ENCODE measurements at places on chromosomes 2 and 18. TPM values are rescaled to one million over a fixed set of nuclear protein-coding genes. Genes with fewer than 3 reads are reported as not detected.

- peak; percentile 26 for DNase-seq
Observed at GRCh38 chr2:70922235-70923234, 13.2 kb upstream of the ATP6V1B1 start.

GRCh38 chr2:26068602-26069298 lies 34.9 kb downstream of the RAB10 start:
- DNase-seq: no peak

The BMP10 gene
- total RNA-seq: not detected

The LIMS3 gene
- 3.7 TPM for total RNA-seq

The FLACC1 gene
- 5.4 TPM for total RNA-seq

The IL37 gene
- not detected for total RNA-seq

- DNase-seq: no peak
Observed at GRCh38 chr2:152304836-152305235, 30.1 kb upstream of the FMNL2 start.

GRCh38 chr18:911486-911885 lies 6.8 kb downstream of the ADCYAP1 start:
- DNase-seq: no peak

DNA sequence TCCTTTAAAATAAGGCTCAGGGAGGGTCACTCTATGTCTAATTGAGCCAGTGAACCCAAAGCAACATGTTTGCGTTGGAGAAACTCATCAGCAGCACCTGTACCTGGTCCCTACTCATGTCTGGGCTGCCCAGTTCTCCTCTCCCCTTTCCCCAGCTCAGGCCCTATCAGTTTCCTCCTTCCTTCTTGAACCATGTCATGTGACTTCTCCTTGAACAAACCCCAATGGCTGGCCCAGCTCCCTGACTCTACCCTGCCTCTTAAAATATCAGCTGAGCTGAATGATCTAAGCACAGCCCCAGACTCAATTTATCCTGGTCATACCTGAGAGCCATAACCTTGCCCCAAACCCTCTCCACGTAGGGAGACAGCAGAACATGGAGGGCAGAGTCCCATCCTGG lies 290.9 kb downstream of the LPIN1 start:
- no peak for DNase-seq

- DNase-seq: no peak
Observed at GRCh38 chr2:216436383-216436782, 24.1 kb downstream of the SMARCAL1 start.

GRCh38 chr18:77061281-77061945 lies 71.2 kb downstream of the MBP start:
- DNase-seq: no peak

DNA sequence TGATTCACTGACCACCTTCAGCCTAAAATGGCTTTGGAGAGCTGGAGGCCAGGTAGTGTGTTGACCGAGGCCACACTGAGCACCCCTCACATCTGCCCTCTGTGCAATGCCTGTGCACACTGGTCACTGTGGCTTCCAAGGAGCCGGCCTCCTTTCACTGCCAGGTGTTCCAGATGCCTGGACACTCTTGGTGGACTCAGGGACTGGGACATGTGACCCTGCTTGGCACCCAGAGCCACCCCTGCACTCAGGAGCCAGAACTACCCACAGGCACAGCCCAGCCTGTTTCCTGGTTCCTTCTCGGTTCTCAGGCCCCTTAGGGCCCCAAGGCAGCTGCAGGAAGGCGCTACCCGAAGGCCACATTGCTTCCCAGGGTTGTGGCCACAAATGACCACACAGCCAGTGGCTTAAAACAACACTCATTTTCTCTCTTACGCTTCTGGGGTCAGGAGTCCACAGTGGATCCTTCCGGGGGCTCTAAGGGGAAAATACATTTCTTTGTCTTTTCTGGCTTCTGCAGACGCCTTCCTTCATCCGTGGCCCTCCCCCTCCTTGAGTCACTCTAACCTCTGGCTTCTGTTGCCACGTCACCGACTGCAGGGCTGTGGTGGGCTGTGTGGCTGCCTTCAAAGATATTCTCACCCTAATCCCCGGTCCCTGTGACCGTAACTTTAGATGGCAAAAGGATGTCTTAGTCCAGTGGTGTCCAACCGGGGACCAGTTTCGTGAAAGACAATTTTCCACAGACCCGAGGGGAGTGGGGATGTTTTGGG lies 78.6 kb downstream of the ASB1 start:
- DNase-seq: peak; percentile 45

- DNase-seq: no peak
Observed at GRCh38 chr2:181697571-181697970, 17.3 kb upstream of the NEUROD1 start.

- no peak for DNase-seq
Observed at GRCh38 chr2:109604597-109604996, 9.2 kb downstream of the SEPTIN10 start.

GRCh38 chr2:156147594-156148330 lies 184.8 kb downstream of the NR4A2 start:
- DNase-seq: no peak

The UGT1A10 gene
- total RNA-seq: not detected

DNA sequence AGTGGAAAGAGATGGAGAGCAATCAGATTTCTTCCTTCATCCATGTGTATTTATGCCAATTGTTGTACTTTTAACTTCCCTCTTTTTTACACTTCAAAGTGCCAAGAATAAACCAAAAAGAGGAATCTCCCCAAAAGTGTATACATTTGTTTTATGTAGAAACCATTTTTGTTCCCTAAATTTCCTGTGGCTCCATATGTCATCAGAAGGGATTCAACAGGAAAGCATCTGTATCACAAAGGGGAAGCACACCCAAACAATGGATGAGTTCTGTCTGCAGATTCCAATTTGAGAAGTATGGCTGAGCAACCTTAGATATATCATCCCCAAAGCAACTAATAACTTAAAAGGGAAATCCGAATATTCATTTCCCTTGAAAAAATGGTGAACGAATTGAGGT lies 275.0 kb downstream of the MREG start:
- DNase-seq: no peak

The LCT gene
- total RNA-seq: 0.04 TPM

- DNase-seq: no peak
Observed at GRCh38 chr2:106168657-106169056, 25.4 kb downstream of the UXS1 start.

DNA sequence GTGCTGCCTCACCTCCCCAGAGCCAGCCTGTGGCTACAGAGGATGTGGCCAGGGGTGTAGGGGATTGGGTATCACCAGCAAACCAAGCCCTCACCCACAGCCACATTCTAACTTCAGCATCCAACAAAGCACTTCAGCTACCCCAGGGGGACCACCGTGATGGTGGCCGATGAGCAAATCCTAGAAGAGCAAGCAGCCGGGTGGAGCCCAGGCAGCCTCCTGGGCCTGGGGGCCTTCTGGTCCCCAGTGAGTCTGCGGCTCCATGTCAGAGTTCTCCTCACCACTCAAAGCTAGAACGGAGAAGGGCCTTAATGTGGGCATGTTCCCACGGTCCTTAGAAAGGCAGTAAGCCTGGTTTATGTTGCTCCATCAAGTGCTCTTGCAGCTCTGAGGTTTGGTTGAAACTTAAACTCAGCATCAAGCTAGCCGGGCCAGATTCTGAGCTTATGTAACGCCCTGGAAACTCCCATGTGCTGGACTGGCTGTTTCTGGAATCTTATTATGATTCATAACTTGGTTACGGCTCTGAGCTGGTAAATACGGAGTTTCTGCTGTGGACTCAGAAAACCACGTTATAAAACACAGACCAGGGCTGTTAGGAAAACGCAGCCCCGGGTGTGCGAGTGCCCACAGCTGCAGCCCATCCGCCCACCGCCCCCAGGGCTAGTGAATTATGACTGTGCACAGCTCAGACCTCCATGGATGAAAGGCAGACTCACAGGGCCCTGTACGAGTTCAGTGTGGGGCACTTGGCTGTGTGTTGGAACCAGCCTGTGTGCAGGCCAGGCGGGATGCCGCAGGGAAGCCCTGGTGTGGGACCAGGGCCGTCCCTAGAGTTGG lies 99.8 kb downstream of the SEPTIN10 start:
- DNase-seq: no peak

DNA sequence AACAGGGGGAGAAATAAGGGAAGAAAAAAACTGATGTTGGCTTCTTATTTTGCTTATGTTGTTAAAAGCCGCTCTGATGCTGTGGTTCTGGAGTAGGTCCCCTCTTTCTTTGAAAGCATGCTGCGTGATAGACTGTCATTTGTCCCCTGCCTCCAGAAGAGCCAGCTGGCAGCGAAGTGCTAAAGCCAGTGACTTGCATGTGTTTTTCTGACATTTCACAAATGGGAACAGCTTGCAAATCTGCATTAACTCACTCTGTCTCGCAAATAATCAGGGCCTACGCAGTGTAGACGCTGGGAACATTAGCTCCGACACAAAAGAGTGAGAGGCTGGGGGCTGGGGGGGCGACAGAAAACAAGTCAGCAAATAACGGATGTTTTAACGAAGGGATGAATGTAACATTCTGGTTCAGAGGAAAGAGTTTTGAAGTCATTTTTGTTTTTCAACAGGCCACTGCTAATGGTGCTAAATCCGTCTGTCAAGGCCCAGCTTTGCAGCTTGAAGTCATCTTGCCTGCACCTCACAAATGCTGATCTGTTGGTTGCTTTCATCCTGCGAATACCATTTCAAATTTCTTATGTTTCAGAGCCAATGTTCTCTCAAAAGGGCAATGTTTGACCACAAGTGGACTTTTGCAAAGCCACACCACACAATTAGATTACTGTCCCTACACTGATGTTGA lies 68.8 kb upstream of the PIK3C3 start:
- DNase-seq: no peak

- peak; percentile 53 for DNase-seq
Observed at GRCh38 chr18:79586436-79587225, 93.0 kb upstream of the CTDP1 start.

DNA sequence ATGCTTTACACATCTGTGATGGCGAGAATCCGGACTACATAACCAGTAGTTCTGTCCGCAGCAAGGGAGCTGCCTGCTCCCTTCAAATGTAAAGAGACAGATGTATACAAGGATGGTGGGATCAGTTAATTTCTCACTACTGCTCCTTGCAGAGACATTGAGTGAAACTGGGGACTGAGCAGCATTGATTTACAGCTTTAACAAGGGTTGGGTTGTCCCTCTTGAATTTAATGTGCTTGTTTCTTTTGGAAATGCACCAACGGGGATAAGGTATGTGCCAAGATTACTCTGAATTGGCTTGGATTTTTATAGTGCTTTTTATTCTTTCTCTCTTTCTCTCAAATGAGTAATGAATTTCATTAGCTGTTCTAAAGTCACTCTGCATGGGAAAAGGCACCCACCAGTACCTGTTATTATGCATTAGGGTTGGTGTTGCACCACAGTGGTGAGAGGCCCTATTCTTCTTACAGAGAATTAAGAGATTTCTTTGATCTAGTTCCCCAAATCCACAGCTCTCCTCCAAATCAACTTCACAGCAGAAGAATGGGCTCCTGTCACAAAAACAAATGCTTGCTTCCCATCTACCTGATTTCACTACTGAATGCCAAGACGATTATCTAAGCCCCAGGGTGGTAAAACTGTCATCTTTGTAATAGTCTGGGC lies 107.6 kb downstream of the DOCK10 start:
- no peak for DNase-seq

The UPP2 gene
- total RNA-seq: not detected

DNA sequence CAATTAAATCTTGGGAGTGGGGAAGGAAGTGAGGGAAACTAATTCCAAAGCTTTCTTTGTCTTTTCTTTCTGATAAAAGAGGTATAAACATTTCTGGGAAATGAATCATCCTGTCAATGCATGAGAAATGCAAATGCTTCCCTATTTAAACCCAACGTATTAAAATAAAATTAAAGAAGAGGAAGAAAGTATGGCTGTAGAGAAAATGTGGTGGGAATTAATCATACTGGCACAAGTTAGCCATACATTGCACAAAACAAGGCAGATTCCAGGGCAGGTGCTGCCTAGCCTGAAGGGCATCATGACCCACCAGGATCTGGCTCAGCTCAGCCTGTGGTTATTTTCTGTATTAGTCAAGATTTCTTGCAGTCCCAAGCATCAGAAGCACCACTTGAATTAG lies 338.0 kb downstream of the NYAP2 start:
- DNase-seq: no peak

DNA sequence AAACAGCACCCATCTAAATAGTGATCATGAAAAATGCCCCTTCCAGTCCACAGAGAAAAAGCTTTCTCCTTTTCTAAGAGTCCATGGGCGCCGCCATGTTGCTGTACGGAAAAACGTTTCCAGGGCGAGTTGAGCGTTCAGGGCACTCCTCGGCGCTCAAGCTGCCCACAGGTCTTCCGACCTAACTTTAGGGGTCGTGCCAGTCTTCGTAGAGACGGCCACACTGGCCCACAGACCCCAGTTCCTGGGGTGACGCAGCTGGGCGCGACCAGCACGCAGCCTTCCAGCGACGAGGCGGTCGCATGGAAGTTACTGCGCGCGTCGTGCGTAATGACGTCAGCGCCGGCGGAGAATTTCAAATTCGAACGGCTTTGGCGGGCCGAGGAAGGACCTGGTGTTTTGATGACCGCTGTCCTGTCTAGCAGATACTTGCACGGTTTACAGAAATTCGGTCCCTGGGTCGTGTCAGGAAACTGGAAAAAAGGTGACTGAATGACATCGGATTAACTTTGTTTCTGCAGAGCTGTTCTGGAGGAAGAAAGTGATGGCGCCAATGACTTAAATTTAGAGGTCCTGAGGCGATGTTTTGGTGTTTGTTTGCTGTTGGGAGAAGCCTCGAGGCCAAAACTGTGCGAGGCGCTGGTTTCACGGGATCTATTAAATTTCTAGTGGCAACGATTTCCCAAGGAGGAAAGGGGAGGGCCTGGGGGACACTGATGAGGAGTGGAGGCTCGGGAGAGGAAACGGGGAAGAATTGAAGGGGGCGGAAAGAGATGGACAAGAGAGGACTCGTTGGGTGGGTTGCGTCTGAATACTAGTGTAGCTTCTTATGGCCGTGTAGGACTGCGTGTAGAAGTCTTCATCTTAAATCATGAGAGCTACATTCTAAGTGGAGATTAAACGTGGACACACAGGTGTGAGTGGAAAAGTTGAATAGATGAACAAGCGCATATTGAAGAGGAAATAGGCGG lies at the start of the genes METTL4 and NDC80:
METTL4 (minus strand) TSS at position 306 of the 971 bp plus-strand sequence. CDS start 4,289 bp downstream, outside the sequence.
NDC80 (plus strand) TSS at position 358 of the 971 bp plus-strand sequence. CDS start 1,429 bp downstream, outside the sequence.
- peak; percentile 91 for DNase-seq

GRCh38 chr2:139217641-139218040 lies 437.5 kb upstream of the NXPH2 start:
- DNase-seq: no peak

DNA sequence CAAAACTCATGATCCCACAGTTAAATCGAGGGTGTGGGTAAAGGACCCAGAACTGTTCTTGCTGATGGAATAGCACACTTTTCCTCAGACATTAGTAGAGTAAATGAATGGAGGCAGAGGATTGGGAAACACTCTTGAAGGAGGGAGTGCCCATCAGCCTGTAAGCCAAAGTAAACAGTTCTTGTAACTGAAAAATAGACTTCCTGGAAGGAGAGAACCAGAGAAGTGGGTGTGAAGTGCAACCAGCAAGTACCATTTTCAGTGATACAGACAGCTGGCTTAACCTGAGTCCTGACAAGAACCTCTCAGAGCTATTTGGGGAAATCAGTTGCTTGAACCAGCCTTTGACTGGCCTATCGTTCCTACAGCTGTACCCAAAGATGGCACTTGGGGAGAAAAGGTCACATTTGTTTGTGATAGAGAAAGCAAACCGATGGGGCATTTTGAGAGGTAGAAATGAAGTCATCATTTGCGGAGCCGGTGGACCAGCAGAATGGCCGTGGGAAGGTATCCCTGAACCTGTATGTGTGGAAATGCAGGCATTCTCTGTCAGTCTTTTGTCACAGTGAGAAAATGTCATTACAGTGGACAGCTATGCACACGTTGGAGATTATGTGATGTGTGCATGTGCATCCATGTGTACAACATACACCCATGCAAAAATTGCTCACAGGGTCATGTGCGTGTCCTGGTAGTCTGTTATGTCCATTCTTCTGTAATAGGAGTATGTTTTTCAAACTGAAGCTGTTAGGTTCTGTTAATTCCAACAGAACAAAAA lies 17.8 kb downstream of the CRIM1 start:
- no peak for DNase-seq

- DNase-seq: no peak
Observed at GRCh38 chr2:33444967-33445366, 31.5 kb upstream of the RASGRP3 start.

Data from sciatic nerve (tissue), 2 donors.